Smooth muscle cell of the brain vasculature (primary cell): ENCODE measurements at places on chromosomes 5 and 9.

DNA sequence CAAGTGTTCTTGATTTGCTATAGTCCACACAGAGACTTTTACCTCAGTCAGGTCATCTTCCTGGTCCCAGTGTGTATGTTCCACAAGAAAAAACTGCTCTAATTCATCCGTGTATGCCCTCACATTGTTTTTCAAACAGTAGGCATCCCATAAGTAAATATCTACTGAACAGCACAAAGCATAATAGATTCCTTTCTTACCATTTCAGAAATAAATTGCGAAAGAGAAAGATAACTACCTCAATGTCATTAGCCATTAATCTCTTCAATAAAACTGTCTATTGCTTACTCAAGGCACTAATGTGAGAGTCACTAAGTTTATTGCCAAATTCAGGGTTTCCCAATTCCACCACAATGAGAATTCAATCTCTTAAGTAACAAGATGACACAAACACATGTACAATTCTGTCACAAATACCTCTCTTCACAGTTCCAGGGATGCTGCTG, 9.6 kb downstream of the FBXW2 start:
- DNase-seq: no peak

DNA sequence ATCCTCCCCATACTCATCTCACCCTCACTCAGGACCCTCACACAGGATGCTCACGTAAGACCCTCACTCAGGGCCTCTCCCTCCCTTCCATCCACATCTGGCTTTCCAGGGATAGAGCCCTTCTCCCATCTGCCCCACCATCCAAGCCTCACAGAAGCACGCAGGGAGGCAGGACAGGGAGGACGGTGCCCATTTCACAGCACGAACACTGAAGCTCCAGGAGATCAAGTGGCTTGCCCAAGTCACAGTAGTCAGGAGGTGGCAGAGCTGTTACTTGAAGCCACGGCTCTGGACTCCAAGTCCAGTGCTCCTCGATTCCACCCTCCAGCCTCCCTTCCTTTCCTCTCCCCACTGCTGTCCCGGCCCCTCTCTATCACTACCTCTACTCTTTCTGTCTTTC, 21.7 kb downstream of the DNM1 start:
- DNase-seq: no peak

GRCh38 chr5:124922255-124922975, 176.0 kb upstream of the ZNF608 start:
- no peak for DNase-seq

- no peak for DNase-seq
These were observed 264.1 kb downstream of the CD180 start for GRCh38 chr5:66932457-66932856.

- DNase-seq: no peak
These were observed 111.8 kb upstream of the OTULINL start for GRCh38 chr5:14469551-14470377.

GRCh38 chr5:17838469-17838868, 204.2 kb downstream of the TAF11L14 start:
- DNase-seq: no peak

GRCh38 chr5:33340195-33340594, 100.6 kb upstream of the TARS1 start:
- DNase-seq: no peak

GRCh38 chr9:101235105-101235866, 149.5 kb downstream of the BAAT start:
- no peak for DNase-seq

DNA sequence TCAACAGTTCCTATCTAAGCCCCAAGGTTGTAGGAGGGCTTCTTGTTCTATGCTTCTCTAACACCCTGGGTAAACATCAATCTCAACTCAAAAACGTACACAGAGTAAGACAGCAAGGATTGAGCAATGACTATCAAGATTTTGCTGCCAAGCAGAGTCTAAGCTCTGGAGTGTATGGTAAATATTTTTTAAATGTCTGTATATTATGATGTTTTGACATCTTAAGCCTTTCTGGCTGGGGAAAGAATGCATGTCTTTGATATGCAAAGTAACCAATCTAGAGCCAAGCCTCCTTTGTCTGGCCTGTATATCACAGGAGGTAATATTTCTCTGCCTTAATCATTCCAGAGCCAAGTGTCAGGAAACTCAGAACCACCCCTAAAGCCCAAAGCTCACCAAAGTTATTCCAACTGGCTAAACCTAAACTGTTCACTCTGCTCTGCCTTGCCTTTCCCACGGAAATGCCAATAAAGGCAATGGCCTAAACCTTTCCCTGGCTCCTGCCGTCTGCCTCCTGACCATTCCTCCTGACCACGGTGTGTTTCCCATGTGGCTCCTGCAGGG, 45.2 kb downstream of the YIPF5 start:
- DNase-seq: no peak

DNA sequence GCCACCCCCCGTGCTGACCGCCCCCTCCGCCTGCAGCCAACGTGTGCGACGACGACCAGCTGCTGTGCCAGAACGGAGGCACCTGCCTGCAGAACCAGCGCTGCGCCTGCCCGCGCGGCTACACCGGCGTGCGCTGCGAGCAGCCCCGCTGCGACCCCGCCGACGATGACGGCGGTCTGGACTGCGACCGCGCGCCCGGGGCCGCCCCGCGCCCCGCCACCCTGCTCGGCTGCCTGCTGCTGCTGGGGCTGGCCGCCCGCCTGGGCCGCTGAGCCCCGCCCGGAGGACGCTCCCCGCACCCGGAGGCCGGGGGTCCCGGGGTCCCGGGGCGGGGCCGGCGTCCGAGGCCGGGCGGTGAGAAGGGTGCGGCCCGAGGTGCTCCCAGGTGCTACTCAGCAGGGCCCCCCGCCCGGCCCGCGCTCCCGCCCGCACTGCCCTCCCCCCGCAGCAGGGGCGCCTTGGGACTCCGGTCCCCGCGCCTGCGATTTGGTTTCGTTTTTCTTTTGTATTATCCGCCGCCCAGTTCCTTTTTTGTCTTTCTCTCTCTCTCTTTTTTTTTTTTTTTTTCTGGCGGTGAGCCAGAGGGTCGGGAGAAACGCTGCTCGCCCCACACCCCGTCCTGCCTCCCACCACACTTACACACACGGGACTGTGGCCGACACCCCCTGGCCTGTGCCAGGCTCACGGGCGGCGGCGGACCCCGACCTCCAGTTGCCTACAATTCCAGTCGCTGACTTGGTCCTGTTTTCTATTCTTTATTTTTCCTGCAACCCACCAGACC, 80.2 kb downstream of the NTNG2 start:
- DNase-seq: no peak

GRCh38 chr5:100249211-100249883, 285.8 kb upstream of the FAM174A start:
- DNase-seq: no peak

DNA sequence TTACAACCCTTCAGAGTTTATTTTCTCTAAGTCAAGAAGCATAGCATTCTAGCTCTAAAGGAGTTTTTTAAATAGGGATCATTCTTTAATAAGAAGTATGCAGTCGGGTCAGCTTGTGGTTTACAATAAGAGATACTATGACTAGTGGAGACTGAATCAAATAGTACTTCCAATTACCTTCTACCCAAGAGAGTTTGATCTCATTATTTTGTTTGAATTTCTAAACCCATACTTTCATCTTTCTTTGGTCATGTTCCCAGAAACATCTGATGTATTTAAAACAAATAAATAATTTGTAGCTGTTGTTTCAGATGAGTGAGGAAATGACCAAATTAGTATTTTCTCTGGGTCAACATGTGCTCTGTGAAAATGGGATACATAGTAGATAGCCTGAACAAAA, 160.2 kb upstream of the CDH6 start:
- peak; percentile 47 for DNase-seq

GRCh38 chr5:180777475-180777874, 25.1 kb downstream of the MGAT1 start:
- DNase-seq: no peak

DNA sequence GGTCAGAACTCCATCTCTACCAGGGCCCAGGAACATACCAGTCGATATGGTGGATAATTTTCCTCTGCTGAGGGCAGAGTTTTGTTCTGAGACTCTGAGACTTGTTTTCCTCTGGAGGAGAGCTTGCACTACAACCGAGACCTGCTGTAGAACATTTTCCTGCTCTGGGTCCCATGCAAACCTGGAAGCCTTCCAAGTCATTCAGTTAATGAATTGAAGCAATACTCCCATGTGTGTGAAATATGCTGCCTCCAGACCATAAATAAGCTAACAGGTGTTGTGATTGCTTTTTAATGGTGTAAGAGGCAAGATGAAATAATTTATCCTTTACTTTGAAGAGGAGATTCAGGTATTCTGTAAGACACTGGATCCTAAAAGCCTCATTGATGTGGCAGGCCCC, 372.8 kb downstream of the TMEM167A start:
- no peak for DNase-seq

DNA sequence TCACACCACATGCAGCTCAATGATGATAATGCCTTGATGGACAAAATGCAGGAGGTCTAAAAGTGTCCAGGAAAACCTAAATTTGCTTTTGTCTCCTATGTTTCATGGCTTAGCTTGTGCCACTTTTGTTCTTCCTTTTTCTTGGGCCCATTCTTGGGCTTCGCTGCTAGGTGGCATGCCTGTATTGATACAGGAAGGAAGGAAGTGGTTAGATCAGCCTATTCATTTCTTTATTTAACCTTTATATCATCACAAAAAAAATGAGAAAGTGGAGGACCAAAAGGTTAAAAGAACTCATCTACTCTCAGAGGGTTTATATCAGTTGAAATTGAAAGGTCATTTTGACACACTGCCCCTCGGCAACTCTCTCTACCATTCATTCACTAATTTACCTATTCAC, 260.2 kb downstream of the ARHGAP26 start:
- no peak for DNase-seq

- no peak for DNase-seq
These were observed 334.1 kb downstream of the RFX3 start for GRCh38 chr9:3191715-3192114.

DNA sequence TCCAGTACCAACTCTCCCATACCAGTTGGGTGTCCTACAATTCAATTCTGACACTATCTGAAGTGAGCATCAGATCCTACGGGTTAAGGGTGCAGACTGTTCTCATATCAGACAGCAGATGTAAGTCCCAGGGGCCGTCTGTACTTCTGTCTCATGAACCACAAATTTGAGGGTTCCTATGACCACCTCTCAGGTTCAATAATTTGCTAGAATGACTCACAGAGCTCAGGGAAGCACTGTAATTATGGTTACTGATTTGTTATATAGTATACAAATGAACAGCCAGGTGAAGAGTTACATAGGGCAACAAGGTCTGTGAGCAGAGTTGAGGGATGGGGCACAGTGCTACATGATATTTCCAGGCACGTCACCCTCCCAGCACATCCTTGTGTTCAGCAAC, 499.1 kb downstream of the DMAC1 start:
- no peak for DNase-seq

DNA sequence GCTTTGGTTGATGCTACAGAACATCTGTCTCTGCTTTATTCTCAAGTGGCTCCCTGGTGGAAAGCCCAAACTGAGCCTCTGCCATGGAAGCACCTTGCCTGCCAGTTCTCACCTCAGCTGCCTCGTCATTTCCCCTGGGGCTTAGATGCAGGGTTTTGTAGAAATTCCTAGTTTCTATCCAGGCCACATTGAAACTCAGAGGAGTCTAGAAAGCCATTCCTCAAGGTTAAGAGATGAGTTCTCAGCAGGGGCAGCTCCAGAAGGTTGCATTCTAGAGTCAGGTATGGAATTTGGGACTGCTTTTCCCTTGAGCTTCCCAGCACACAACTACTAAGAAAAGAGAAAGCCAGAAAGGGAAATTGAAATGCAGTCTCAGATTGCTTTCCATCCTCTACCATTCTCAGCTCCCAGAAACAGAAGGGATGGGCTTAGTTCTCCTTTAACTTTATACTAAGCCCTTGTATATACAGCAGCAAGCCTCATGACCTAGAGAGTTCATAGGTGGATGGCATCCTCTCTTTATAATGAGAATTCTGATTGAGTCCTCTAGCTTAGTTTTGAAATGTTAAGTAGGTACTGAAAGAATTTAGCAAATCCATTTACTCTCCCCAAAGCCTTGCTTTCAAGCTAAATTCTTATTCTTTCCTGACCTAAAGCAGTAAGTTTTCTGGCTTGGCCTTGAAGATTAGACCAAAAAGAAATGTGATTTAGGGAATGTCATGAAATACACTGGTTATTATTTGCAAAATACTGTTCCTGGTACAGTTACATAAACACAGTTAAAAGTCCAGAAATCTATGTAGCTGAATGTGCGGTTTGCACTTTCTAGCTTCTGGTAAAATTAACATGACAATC, 66.0 kb upstream of the MEF2C start:
- no peak for DNase-seq

- no peak for DNase-seq
These were observed 19.9 kb upstream of the FAM120A start for GRCh38 chr9:93431539-93432105.

- no peak for DNase-seq
These were observed 137.2 kb downstream of the MTX3 start for GRCh38 chr5:79853676-79854418.

- no peak for DNase-seq
These were observed 1.4 kb downstream of the SKP2 start for GRCh38 chr5:36153298-36153677.

DNA sequence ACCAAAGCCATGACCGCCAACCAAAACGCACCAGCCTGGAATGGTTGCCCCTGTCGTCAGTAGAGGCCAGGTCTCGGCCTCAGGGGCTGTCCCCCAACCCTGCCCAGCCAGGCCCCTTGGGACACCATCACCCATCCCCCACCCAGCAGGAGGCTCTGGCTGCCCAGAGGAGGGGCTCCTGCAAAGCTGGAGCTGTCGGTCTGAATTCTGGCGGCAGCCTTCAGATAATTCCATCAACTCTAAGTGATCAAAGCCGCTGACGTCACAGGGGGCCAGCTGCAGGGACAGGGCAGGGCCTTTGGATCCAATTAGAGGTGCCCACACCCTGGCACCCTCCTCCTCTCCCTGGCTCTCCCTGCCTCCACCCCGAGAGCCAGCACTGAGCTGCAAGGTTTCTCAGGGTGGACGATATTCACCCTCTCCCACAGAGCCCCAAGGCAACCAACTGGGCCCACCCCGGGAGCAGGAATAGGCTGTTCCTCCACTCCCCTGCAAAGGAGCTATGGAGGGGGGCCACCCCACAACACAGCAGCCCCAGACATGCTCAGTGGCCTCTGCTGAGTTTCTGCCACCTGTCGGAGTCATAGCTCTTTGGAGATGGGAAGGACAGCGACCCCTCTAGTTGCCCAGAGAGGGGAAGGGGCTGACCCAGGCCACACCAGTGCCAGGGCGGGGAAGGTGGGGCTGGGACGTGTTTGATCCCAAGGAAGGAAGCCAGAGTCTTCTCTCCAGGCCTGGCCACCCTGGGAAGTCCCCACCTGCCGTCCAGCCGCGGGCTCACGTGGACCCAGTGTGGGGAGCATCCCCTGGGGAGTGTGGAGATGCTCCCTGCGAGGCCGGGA, 78.4 kb downstream of the NTNG2 start:
- DNase-seq: no peak

DNA sequence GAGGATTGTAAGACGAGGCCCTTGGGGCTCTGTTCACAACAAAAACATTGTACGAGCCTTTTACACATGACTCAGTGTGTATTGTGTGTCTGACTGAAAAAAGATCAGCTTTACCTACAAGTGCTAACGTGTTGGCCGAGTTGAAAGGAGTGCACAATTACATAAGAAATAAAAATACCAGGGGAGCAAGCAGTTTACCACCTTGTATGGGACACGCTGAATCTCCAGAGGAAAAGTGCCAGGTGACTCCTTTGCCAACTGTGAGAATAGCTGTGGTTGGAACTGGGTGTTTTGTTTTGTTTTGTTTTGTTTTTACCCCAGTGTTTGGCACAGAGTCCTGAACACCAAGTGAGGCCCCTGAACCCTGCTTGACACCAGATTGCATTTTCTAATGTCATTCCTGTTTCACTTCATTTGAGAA, 32.8 kb upstream of the ZSWIM6 start:
- no peak for DNase-seq
